Brain pericyte (primary cell): ENCODE measurements at places on chromosomes 3 and 15.
A peak's percentile ranks its signal among the peaks of the same experiment; 100 is the strongest.

- DNase-seq = no peak
These were observed 249.1 kb downstream of the OCA2 start for GRCh38 chr15:27850050-27850449.

GRCh38 chr3:146598535-146598934 is 6.6 kb downstream of the PLSCR5 start:
- DNase-seq = no peak

GRCh38 chr3:189710620-189711402 is 79.6 kb downstream of the TP63 start:
- DNase-seq = peak; percentile 78

- DNase-seq = no peak
These were observed 86.9 kb upstream of the MEX3B start for GRCh38 chr15:82132742-82133141.

DNA sequence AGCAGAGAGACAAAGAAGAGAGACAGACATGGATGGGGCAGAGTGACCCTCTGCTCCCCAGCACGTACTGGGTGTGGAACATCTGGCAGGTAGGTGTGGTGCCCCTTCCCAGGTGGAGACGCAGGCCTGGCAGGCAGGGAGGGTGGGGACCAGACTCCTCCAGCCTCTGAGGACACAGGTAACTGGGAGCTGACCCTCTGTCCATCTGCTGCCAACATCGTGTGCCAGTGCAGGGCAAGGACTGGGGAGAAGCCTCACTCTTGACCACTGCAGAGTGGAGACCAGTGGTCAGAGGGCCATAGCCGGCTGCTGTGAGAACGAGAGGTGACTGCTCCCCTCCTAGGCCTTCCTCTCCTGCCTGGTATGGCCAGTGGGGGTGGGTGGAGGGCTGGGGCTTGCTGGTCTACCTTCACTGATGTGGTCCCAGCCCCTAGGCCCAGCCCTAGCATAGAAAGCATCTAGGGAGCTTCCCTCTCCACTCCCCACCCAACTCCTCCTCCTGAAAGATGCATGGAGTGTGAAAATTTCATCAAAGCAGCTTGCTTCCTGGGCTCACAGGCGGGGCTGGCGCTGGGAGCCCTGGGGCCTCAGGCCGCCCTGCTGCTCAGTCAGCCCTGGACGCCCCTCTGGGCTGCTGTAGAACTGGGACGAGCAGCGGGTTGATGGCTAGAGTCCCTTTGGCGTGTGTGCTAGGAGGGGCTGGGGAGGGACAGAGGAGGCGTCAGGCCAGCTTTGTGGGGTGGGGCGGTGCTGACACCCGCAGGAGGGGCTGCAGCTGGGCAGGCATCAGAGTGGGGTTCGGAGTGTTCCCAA is 90.3 kb downstream of the PLXNA1 start:
- DNase-seq = no peak

DNA sequence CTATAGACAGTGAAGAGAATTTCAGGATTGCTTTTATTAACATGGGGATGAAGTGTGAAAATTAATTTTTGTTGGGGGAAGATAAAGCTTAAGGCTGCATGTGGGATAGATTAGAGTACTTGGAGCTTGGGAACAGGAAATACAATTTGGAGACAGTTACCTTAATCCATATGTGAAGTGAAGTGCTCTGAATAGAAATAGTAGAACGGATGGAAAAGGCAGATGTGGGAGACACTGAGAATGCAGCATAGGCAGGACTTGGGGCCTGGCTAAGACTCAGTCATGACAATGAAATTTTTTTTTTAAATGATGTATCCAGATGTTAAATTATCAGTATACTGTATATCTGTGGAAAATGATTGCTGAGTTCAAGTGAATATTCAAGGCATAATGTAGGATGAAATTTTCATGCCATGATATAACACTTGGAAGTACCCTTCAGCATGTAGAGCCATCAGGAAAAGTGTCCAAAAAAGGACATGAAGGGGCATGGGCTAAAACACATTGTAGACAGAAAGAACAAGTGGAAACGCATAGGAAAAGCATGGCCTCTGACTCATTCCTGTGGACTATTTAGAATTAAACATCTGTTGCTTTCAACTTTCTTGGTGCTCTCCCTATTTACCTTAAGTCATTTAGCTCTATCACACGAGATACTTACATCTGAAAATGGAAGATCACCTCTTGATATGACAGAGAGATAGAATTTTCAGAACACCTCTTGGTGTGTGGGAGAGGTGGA is 134.8 kb downstream of the RBMS3 start:
- DNase-seq = no peak
